ENCODE measurements at places on chromosomes 1 and 21.

- no peak for DNase-seq
These were observed 107.3 kb downstream of the HMGB4 start for GRCh38 chr1:33971018-33971710.

DNA sequence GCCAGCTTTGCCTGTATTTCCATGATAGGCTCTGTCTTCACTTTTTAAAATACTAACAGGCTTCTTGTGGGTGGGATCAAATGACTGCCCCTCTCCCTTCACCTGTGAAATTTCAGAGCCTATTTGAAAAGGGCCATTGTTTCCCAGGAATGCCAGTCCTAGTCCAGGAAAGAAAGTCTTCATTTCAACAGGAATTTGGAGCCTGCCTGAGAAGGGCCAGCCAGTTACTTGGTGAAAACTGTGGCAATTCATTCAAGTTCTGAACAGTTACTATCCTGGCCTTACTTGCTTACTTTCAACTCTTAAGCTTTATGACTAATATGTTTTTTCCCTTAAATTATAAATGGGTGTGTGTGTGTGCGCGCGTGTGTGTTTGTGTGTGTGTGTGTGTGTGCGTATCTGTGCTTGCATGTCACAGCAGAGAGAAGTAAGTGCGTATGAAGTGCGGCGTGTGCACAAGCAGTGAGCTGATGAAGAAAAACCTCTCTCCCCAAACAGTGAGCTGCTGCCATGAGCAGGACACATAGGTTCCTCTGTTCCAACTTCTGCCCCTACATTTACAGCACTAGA lies 67.5 kb upstream of the RNPC3 start:
- no peak for DNase-seq

DNA sequence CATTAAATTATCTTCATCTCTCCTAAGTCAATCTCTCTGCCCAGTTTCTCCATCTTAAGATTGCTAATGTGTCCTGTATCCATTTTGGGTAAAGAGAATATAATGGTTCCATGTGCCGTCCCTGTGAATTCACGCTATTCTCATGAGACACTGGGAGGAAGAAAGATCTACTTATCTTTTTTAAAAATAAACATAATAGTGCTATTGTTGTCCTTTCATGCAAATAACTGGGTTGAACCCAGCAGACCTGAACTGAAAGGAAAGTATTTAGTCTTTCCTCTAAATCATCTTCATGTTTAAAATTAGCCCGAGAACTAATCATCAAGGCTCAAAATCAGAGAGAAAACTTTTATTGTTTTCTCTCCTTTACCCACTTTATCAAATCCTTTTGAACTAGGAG lies 22.4 kb downstream of the SLAMF1 start:
- no peak for DNase-seq

DNA sequence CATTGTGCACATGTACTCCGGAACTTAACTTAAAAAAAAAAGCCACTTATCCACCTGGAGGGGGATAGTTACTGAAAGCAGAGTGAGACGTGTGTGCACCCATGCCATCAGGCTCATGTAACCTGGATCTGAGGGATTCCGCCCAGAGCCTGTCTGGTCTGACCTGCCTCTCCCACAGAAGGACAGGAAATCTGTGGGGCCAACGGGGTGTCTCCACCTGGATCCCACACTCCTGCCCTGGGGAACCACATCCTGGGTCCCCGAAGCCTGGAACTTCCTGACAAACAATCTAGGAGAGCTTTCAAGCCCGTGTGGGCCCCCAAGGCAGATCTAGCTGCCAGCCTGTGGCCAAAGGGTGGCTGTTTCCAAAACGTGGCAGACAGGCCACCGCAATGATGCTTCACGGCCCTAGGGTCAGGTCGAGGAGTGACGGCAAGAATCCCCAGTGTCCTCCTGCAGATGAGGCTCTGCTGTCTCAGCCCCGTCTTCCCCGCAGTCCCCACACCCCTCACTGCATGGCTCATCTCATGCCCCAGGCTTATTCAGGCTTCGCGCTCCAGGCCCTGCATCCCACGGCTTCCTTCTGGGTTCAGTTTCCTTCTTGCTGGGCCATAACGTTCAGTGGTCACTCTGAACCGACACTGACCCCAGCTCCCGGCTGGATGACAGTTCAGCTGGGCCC lies 21.0 kb upstream of the PCBP3 start:
- DNase-seq: no peak

DNA sequence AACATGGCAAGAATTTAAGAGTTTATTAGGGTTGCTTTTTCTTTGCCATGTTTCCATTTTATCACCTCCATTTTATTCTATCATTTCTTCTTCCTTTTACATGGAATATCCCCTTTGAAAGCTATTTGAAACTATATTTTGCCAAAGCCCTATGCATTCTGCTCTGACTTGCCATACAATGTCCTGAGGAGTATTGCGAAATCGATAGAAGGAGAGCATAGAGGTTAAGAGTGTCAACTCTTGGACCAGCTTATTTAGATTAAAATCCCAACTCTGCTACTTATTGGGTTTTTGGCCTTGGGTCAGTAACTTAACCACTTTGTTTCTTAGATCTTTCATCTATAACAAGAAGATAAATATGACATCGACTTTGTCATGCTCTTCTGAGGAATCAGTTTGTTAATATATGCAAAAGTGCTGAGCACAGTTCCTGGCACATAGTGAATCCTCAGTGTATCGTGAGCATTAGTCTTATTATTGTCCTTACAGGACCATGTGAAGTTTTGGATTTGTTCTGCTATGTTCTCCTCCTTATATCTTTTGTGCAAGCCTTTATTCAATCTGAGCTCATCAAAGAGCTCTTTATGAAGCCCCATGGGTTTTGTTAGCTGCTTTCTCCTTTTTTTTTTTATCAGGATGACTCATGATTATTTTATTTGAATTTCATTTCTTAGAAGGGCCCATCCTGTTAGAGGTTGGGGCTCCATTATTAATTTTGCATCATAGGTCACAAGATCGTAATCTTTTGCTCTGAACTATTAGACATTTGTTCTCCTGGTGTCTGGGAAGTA lies 17.6 kb downstream of the ACKR1 start:
- no peak for DNase-seq

DNA sequence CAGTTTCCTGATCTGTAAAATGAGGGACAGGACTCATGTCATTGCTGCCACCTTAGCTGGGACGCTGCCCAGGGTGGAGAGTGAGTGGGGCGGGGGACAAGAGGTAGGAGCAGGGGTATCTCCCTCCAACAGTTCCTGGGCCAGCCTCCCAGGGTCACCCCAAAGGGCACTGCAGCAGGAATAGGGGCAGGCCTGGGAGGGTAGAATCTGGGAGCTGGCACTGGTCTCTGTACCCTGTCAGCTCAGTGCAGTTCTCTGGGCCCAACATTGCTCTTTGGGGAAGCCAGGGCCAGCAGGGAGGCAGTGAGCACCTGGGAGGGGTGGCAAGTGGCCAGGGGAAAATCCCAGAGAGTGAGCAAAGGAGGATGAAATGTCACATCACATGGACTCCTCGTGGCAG lies 55.8 kb downstream of the ELK4 start:
- no peak for DNase-seq

DNA sequence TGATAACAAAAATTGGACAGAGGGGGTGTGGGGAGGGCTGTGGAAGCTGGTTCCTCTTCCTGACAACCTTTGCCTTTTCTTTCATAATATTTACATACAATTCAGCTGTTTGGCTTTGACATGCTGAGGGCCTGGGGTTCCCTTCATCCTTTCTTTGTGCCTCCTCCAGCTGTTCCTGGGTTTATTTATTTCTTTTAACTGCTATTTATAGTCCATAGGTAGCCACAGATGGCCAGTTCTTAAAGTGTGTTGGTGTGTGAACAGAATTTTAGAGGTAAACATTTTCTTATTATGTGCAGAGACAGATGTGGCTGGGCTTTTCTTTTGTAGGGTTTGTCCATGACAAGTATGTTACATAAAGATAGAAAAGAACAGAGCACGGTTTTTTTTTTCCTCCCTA lies 34.1 kb upstream of the CNIH3 start:
- no peak for DNase-seq

DNA sequence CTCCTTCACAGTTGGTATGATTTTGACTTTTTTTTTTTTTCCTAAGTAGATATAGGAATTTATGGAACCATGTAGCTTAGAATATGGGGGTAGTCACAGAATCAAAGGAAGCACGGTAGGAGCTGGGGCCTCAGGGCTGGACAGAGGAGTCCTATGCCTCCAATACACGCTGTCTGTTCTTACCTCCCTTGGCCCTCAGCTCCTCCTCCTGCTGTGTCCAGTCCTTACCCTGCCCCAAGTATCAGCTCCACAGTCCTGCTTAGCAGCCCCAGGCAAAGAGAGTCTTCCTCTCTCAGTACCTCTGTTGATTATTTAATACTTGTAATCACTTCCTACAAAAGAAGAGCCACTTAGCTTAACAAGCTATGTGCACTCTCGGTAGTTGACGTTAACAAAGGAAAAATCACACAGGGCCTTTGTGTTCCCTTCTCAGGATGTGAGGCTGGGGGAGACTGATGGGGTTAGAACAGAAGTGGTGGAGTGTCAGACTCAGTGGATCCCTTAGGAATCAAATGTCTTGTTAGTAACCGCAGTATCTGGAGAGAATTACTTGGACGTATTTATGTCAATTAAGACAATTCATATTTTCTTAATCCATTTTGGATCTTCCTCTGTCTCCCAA lies 292.3 kb downstream of the HHAT start:
- no peak for DNase-seq

- DNase-seq: no peak
These were observed 60.6 kb downstream of the NAV1 start for GRCh38 chr1:201599548-201599947.

All from vagina (tissue), 2 donors.